ENCODE measurements at places on chromosomes 11 and 22.

DNA sequence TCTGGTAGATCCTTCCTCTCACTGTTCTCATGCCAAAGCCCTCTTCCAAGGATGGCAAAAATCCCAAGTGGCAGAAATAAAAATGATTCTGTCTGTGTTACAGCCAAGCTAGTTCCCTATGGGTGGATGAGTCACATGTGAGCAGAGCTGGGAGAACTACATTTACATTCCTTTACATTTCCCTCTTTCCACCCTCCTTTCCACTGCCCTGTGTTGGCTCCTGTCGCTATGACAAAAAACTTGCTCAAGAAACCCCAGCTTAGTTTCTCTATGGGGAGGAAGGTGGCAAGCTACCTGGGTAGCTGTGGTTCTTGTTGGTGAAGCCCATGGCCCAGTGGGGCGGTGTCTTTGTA lies 10.2 kb upstream of the DDB2 start:
- DNase-seq, result peak; percentile 64

DNA sequence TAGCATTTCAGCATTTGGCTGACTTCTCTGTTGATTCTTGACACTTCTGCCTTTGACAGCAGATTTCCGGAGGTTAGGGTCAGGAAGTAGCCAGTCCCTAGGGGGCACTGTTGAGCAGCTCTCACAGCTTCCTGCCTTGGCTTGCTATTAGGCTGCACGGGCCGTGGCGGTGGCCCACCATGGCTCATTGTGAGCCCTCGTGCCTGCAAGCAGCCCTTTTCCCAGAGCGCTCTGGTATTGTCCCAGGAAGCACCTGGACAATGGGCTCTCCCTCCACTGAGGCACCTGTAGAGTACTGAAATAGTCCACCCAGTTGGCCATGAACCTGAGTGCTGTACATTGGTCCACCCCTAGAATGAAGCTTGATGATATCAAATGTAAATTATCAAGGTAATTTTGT lies 100.2 kb upstream of the GAL start:
- DNase-seq, result peak; percentile 25

DNA sequence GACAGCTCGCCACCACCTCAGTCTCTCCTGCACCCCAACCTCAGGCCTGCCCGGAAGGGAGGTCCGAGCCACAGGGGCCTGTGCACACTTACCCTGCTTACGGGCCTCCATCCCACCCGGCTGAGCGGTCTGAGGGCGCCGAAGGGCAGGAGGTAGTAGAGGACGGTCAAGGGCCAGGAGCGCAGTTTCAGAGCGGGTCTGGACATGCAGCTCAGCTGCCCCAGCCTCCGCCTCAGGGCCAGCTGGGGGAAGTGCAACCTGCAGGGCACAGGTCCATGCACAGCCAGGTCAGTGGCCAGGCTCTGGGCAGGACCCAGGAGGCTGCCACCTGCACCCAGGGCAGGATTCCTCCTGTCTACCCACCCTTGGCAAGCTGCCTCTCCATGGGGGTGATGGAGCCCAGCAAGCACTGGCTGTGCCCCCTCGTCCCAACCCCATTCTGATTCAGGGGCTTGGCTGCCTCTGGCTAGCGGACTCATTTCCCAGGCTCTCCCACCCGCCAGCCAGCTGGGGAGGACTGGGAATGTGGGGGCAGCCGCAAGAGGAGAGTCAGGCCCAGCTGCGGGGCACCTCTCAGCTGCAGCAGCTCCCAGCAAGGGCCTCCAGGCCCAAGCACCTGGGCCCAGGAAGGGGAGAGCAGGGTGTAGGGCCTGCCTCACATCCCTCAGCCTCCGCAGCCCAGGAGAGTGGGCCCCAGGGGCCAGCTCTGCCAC lies 38.3 kb downstream of the PISD start:
- DNase-seq, result no peak

- DNase-seq, result no peak
Measured at GRCh38 chr11:93630037-93630436, 31.4 kb upstream of the CEP295 start.

DNA sequence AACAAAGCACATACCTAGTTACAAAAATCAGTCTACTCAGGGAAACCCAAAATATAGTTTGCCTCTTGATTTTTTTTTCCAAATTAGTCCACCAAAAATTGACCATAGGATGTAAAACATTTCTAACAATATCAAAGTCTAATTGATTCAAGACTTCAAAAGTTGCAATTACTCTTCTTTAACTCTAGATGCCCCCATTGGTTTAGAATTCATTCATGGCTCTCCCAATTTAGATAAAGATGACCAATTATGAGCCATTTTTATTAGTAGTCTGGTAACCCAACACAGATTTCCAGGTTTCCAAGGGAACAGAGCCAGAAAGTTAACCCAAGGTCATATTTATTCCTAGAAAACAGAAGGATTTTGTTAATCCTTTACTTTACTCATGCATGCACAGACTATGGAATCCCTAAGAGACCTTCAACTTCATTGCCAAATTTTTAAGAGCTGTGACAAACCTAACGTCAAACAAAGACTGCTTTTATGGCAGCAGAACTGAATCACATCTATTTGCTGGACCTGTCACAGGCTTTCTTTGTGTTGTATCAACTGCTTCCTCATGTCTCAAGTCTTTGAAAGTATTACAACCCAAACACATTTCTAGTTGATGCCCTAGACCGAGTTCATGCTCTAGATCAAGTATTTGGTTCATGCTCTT lies 55.3 kb downstream of the C22orf42 start:
- peak; percentile 21 for DNase-seq

- DNase-seq, result no peak
Measured at GRCh38 chr11:76636826-76637460, 33.6 kb downstream of the LRRC32 start.

- no peak for DNase-seq
Measured at GRCh38 chr11:57786436-57786835, 24.8 kb downstream of the CTNND1 start.

GRCh38 chr11:22734628-22735345 lies 68.4 kb downstream of the GAS2 start:
- peak; percentile 22 for DNase-seq

DNA sequence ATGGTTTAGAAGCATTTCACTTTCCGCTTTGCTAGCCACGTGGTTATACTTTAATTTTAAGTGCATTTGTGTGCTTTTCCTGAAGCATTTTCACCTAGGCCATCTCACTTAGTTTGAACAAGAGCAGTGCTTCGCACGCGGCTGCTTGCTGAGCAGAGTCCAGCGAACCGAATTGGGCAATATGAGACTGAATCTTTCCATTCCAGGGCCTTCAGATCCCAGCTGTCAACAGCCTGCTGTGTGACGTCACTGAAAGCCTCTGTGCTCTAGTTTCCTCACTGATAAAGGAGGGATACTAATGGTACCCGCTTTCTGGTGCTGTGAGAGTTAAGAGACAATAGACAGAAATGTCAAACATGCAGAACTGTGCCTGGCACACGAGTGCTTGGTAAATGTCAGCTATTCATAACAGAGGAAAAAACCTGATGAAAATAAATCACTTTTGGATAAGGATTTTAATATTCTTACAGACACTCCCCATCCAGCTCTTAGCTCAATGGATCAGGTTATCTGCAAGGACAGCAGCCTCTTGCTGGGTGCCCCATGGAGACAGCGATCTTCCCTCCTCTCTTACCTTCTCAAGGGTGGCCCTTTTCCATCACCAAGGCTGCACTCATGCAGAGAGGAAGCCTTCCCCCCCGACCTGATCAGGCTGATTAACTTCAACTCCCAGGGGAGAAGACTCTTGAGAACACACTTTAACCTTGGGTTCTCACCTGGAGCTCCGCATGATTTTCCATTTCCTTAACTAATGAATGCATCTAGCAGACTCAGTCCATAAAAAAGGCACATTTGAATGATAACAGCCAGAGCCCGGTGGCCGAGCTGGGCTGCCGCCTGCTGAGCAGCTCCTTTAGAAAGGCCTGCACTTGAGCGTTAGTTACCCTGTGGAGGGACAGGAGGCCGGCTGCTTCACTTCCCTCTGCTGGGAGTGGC lies 3.5 kb upstream of the GLB1L3 start:
- peak; percentile 84 for DNase-seq

DNA sequence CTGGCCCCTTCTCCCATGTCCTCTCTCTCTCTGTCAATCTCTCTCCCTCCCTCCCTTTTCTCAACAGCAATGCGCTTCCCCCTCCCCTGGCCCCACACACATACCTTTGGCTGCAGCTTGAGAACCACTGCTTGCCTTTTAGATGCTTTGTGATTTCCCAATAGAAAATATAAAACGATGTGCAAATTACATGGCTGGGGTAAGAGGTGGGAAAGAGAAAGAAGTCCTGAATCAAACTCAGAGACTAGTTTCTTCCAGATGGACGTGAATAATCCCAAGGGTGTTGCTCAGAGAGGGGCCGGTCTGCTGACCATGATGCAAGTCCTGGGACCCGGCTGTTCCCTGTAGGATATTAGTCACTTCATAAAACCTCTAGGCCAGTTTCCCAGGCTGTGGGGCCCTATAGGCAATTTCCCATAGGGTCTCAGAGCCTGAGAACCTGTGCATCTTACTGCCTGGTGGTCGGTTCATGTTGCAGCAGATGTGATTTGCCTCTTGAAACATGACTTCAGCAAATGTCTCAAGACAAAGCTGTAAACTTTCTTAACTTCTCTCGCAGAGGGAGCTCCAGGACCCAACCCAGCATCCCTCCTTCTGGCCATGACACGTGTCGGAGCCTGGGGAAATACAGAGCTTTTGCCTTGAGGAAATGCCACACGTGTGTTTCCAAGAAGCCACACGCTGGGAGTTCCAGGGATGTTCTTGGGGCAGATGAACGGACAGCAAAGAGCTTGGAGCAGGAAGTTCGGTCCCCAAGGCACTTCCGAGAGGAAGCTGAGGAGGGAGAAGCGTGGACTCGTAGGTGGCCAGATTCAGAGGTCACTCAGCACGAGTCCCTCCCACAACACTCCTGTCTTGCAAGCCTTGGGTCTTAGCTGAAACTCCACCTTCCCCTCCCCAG lies 34.5 kb upstream of the ETS1 start:
- peak; percentile 95 for DNase-seq

DNA sequence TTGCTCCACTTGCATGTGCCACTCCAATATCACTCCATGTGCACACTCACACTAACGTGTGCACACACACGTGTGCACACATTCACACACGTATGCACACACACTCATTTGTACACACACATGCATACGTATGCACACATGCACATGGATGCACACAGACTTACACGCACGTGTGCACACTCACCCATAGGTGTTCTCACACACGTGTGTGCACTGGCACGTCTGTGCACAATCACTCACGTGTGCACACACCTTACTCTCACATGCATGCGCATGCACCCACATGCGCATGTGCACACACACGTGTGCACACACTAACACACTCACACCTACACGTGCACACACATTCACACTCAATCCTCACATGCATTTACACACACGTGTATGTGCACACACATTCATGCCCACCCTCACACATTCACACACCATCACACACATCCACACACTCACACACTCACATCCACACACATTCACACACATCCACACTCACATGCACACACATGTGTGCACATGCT lies 9.3 kb upstream of the MS4A15 start:
- DNase-seq, result no peak

GRCh38 chr11:92931746-92932422 lies 37.6 kb upstream of the MTNR1B start:
- DNase-seq, result no peak

DNA sequence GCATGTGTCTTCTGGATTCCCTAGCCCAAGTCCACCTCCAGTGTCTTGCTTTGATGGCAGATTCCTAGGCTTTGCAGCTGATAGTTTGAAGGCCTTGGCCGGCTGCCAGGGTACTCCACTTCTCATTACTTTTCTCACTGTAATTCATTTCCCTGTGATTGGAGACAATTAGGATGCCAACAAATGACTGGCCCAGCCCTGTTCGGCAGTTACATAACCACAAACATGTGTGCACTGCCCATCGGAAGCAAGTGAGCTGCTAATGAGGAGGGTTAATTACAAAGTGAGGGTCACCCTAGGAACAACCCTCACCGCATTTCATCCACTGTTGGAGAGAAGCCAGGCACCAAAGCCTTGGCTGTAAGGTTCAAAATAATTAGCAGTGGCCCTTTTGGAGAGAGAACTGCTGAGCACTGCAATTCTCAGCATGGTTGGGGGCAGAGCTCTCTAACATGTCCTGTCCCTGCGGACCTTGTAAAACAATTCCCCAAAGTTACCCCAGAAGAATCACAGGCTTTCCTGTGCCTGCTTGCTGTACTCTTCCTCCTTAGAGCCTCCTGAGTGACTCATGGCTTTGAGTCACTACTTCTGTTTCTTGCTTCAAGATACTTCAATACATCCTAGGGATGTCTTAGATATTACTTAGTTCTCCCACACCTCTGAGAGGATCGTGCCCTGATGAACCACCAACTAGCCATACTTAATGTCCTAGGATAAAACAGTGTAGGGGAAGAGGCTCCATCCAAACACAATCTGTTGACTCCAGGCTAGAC lies 109.7 kb upstream of the GALNT18 start:
- DNase-seq, result peak; percentile 4

- no peak for DNase-seq
Measured at GRCh38 chr11:2443406-2443805, 908 bp downstream of the TRPM5 start.

GRCh38 chr11:60910281-60910687 lies 3.7 kb upstream of the TMEM109 start:
- no peak for DNase-seq

DNA sequence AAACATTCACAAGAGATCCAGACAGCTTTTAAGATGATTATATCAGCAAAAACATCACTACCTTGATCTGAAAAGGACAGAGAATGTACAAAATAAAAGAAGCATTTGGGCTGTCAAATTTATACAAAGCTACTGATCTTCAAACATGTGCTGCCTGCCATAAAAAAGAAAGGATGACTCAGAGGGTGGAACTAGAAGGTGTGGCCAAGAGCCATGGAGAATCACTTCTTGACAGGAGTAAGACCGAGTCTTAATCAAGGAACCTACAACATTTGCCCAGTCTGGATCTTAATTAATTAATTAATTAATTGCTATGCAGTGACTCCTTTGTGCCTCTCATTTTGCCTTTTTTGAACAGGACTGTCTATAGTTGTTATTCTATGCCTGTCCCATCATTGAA lies 33.2 kb downstream of the C11orf96 start:
- no peak for DNase-seq

GRCh38 chr11:61707574-61707973 lies 27.4 kb downstream of the DAGLA start:
- DNase-seq, result no peak

GRCh38 chr11:69101115-69101791 lies 52.5 kb downstream of the TPCN2 start:
- peak; percentile 77 for DNase-seq

All from fibroblast of pulmonary artery (primary cell).